ENCODE measurements at places on chromosomes 12 and 14.

DNA sequence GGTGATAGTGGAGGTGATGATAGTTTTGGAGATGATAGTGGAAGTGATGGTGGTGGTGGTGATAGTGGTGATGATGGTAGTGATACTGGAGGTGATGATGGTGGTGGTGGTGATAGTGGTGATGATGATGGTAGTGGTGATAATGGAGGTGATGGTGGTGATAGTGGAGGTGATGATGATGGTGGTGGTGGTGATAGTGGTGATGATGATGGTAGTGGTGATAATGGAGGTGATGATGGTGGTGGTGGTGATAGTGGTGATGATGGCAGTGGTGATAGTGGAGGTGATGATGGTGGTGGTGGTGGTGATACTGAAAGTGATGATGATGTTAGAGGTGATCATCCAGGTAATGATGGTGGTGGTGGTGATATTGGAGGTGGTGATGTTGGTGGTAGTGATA is 570.0 kb upstream of the TMEM132C start:
- no peak for DNase-seq

DNA sequence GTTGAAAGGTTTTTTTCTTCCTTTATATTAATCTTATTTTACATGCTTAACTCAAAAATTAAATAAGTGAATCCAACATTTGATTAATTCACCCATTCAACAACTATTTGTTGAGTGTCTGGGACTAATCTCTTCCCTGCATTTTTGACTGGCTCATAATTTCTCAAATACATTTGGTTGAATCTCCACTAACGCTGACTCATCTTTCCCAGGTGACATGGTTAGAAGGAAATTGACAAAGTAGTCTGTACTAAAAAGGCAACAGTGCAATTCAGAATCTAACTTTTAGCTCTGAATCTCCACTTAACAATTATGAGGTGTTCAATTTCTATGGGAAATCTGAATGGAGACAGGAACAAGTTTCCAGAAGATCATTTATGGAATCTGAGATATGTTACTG is 88.9 kb downstream of the LIN7A start:
- no peak for DNase-seq

DNA sequence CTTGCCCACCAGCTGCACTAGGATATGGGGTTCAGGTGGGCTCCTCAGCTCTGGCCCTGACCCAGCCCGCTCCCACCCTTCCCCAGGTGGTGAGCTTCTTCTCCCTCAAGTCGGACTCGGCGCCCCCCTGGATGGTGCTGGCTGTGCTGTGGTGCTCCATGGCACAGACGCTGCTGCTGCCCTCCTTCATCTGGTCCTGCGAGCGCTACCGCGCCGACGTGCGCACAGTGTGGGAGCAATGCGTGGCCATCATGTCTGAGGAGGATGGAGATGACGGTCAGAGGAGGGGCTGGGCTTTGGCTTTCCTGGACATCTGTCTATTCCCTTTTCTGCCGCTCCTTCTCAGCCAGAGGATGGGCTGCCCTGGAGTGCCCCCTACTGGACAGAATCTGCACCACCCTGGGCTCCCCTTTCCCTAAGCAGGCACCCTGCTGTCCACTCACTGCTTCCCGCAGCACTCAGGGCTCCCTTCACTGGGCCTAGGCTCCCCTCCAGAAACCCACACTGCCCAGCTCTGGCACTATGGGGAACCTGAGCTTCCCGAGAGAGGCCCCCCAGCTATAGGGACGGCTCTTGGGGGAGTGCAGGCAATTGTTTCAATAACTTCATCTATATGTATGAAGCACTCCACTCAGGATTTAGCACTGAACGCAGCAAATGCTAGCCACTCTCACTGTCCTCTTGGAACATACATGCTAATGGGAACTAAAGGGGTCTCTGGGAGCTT is 2.6 kb upstream of the P3H3 start:
- DNase-seq: peak; percentile 57

DNA sequence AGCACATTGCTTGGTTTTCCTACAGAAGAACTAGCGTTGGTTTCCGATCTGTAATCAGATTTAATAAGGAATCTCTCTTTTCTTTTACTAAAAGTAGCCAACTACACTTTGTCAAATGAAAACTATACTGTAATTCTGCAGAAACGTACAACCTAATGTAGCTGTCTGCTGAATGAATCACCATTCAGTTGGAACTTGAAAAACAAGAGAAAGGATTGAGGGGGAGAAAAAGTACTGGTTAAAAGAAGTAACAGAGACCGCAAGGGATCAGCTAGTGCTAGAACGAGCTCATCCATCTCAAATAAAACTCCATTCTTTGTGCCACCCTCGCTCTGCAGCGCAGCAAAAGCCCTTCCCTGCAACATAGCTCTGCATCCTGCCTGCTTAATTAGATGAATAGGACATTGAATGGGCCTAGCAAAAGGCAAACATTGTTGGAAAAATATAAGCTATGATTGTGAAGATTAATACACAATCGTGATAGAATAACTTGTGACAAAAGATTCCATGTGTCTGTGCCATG is 2.6 kb downstream of the GARIN2 start:
- no peak for DNase-seq

DNA sequence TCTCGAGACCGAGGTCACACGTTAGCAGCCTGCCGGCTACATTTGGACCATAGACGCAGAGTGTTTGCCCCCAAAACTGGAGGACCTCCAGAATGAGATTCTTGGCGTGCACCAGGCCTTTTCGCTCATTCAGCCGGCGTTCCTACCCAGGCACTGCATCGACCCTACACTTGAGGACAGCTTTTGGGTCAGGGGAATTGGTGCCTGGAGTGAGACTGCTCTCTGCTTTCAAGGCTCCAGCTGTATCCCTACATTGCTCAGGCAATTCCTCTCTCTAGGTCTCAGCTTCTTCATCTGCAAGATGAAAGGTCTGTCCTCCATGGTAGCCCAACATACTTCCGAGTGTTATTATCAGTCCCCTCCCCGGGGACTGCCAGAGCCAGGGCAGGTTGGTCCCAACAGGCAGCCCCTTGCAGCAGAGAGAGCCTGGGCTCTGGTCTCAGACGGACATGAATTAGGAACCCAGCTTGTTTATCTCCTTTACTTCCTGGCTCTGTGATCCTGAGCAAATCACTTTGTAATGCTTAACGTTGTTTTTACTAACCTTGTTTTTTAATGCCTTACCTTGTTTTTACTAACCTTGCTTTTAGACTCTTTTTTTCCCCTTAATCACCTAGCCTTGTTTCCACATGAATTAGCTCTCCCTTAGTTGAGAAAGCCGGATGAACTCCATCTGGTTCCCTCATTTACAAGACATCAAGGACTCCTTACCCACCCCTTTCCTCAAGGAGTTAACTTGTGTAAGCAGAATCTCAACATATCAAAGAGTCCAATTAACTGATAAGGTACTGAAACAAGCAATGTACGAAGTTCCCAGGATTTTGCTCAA is 892 bp downstream of the TCHP start:
- DNase-seq: peak; percentile 47

DNA sequence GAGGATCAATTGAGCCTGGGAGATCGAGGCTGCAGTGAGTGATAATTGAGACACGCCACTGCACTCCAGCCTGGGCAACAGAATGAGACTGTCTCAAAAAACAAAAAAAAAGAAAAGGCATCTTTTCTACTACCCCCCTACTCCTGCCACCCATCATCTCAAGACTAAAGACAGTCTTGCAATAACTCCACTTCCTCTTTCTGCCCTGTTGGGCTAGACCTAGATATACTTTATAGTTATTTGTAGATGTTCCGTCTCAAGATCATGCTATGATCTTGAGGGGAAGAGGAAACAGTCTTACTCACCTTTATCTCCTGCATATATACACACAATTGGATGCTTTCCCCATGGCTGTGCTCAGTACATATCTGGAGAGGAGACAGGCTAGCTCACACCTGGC is 12.1 kb upstream of the ESPL1 start:
- DNase-seq: no peak

- no peak for DNase-seq
These were observed 507 bp downstream of the SPTSSA start for GRCh38 chr14:34461334-34462131.

DNA sequence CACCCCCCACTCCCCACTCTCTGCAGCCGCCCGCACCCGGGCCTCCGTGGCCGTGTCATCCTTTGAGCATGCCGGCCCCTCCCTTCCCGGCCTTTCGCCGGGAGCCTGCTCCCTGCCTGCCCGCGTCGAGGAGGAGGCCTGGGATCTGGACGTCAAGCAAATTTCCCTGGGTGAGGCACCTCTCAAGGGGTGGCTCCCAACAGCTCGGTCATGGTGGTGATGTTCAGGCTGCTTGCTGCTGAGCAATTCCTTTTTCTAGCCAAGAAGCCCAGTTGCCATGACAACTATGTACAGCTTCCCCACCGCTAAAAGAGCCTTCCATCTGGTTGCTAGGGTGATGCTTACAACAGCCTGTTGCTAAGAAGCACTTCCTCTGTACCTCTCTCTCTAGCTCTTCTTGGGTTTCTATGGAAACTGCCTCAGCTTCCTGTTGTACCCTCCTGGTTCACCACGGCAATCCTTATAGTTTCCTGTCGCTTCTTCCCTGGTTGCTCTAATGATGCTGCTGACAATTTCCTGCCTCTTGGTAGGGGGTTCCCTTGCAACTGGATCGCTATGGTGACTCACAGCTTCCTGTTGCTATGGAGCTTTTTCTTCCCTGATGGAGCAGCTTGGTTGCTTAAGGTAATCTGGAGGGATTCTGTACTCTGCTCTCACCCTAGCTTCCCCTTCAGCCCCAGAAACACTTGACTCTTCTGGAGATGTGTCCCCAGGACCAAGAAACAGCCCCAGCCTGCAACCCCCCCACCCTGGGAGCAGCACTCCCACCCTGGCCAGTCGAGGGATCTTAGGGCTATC is 11.0 kb downstream of the ZNF219 start:
- no peak for DNase-seq
